ENCODE measurements at places on chromosomes 2 and 18. TPM values are rescaled to one million over a fixed set of nuclear protein-coding genes. Genes with fewer than 3 reads are reported as not detected.

The AOX1 gene
- total RNA-seq, result 0.20 TPM

DNA sequence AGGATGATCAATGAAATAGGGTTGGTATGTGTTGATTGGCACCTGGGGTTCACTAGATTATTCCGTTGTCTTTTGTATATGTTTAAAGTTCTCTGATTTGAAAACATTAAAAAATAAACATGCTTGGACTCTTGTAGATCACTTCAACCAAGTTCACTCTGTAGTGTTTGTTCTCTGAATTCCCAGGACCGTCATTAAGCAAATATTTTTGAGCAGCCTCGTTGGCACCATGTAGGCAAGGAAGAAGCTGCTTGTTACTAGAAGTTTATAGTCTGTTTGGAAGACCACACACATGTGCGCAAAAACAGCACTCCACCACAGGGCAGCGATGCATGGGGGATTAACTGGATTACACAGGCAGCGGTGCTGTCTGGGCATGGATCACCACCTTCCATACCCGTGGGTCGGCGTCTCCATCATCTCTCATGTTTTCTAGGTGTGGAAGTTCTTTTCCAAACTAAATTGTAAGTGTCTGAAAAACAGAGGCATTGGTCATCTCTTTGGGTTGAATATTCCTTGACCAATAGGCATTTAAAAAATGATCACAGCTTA is 212.2 kb downstream of the FHOD3 start:
- no peak overlapping the region for H3K27ac ChIP-seq
- no peak for DNase-seq
- peaks cover 6% of the 10 kb centered on the region for H3K27me3 ChIP-seq
- H3K36me3 ChIP-seq, result no peaks in the 10 kb centered on the region

The COL3A1 gene
- 0.23 TPM for total RNA-seq

GRCh38 chr2:15692551-15693377 is 101.1 kb downstream of the DDX1 start:
- no peaks in the 10 kb centered on the region for H3K36me3 ChIP-seq
- no peak for DNase-seq
- no peak overlapping the region for H3K4me3 ChIP-seq
- no peak overlapping the region for H3K27ac ChIP-seq
- H3K27me3 ChIP-seq, result peaks cover 8% of the 10 kb centered on the region
- H3K4me1 ChIP-seq, result no peaks in the 10 kb centered on the region

- no peak overlapping the region for H3K4me3 ChIP-seq
- peaks cover 8% of the 10 kb centered on the region for H3K4me1 ChIP-seq
- no peaks in the 10 kb centered on the region for H3K36me3 ChIP-seq
- no peak overlapping the region for H3K27ac ChIP-seq
Observed at GRCh38 chr2:7098816-7099215, 181.6 kb downstream of the RNF144A start.

The MAIP1 gene
- 26.3 TPM for total RNA-seq

The IL18RAP gene
- total RNA-seq, result 14.9 TPM

The KATNAL2 gene
- 0.79 TPM for total RNA-seq

The TUBB8B gene
- total RNA-seq, result not detected

DNA sequence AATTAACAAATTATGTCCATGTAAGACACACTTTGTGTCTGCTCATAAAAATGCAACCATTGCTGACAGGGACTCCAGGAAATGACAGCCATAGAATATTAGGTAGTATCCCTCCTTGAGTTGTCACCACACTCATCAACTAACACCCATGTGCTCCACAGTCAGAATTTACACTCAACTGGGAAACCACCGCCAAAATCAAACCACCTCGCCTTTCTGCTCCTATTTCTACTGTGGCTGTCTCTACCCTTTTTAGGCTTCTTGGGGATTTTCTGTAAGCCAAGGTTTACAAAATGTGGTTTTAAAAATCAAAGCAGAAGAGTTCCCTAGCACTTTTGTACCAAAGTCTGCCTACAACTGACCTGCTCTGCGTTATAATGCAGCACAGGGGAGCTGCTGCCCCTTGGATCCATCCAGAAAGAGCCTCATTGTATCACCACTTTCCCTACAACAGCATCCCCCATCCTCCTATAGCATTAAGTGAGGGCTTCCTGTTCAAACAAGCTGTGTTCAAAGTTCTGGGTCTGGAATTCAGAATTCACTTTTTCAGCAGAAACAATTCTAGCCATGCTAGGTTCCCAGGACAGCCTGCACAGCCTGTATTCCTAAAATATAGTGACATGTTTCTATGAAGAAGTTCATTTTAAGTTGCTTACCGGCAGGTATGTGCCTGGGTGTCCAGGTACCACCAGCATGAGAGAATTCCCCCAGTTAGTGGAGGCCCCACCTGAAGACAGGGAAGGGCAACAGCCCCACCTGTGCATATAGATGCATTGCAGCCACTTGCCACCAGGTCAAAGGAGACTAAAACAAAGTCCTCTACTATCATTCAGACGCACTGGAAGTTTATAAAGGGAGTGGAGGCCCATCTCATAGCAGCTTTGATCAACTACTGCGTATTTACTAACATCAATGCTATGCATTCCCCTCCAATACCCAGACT is 104.3 kb downstream of the MYO5B start:
- peaks cover 33% of the 10 kb centered on the region for H3K27me3 ChIP-seq
- no peak overlapping the region for H3K27ac ChIP-seq
- no peaks in the 10 kb centered on the region for H3K36me3 ChIP-seq

The SLC11A1 gene
- 0.35 TPM for total RNA-seq

DNA sequence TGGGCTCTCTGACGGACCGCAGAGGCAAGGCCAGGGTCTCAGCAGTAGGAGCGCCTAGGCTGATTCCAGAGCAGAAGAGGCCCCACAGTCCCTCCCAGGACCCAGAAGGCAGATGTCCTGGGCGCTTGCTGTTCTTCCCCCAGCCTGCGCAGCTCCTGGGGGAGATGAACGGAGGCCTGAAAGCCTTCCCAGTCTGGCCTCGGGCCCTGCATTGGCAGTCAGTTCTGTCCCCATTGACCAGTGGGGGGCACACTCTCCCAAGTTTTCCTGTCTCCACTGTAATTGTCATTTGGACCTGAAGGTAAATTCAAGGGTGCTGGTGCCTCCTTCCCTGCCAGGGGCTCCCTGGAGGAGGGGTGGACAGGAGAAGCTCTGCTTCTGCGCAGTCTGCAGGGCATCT is 345.7 kb downstream of the CYP26B1 start:
- H3K36me3 ChIP-seq, result no peaks in the 10 kb centered on the region
- no peak overlapping the region for H3K27ac ChIP-seq
- no peaks in the 10 kb centered on the region for H3K4me1 ChIP-seq
- H3K27me3 ChIP-seq, result no peaks in the 10 kb centered on the region

GRCh38 chr2:144201868-144202468 is 318.0 kb downstream of the ZEB2 start:
- H3K4me1 ChIP-seq, result peaks cover 51% of the 10 kb centered on the region
- peak overlapping the region; percentile 27 for H3K4me3 ChIP-seq
- H3K27ac ChIP-seq, result peak overlapping the region; percentile 81
- no peaks in the 10 kb centered on the region for H3K27me3 ChIP-seq
- peaks cover 47% of the 10 kb centered on the region for H3K36me3 ChIP-seq

DNA sequence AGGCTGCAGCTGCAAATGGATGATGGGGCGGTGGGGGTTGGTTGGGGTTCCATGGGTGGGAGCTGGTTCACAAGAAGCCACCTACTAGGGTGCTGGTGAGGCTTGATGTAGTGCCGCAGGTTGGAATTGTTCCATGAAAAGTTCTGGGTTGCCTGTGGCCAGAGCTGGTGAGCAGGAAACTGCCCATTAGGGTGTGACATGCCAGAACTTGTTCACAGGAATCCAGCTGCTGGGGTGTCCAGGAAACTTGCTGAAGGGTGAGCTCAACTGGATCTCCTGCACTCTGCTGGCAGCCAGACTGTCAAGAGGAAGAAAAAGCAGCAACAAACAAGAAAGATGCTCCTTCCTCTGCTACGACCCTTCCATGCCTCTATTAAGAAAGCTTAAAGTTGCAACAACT is 48.8 kb downstream of the MAP3K20 start:
- H3K27ac ChIP-seq, result no peak overlapping the region
- peaks cover 5% of the 10 kb centered on the region for H3K4me1 ChIP-seq
- peaks cover 13% of the 10 kb centered on the region for H3K27me3 ChIP-seq
- H3K4me3 ChIP-seq, result no peak overlapping the region
- peaks cover 12% of the 10 kb centered on the region for H3K36me3 ChIP-seq
- no peak for DNase-seq

The CFC1 gene
- total RNA-seq, result not detected

GRCh38 chr2:196696423-196697079 is 57.0 kb downstream of the CCDC150 start:
- H3K36me3 ChIP-seq, result peaks cover 12% of the 10 kb centered on the region
- H3K27ac ChIP-seq, result no peak overlapping the region
- DNase-seq, result no peak
- no peaks in the 10 kb centered on the region for H3K4me1 ChIP-seq

The IGFBP2 gene
- 0.96 TPM for total RNA-seq

- DNase-seq, result no peak
- peaks cover 3% of the 10 kb centered on the region for H3K4me1 ChIP-seq
- H3K4me3 ChIP-seq, result no peak overlapping the region
- H3K27me3 ChIP-seq, result peaks cover 2% of the 10 kb centered on the region
Observed at GRCh38 chr2:101433465-101433864, 41.4 kb downstream of the RFX8 start.

DNA sequence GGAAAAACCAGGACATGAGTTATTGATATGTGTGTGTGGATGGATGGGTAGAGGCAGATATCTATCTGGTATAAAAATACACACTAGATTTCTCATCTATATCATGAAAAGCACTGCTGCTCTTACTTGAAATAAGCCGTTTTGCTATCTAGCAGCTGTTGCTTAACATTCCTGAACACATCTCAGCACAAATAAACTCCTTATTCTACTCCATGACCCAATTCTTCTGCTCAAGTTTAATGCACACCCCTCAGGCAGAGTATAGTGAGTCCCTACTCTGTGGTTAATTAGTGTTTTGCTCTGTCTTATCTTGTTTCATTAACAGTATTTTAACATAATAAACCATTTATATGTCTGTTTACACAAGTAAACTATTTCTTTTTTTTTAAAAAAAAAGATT is 134.2 kb downstream of the CBLN2 start:
- no peaks in the 10 kb centered on the region for H3K36me3 ChIP-seq
- no peaks in the 10 kb centered on the region for H3K4me1 ChIP-seq
- H3K4me3 ChIP-seq, result no peak overlapping the region

DNA sequence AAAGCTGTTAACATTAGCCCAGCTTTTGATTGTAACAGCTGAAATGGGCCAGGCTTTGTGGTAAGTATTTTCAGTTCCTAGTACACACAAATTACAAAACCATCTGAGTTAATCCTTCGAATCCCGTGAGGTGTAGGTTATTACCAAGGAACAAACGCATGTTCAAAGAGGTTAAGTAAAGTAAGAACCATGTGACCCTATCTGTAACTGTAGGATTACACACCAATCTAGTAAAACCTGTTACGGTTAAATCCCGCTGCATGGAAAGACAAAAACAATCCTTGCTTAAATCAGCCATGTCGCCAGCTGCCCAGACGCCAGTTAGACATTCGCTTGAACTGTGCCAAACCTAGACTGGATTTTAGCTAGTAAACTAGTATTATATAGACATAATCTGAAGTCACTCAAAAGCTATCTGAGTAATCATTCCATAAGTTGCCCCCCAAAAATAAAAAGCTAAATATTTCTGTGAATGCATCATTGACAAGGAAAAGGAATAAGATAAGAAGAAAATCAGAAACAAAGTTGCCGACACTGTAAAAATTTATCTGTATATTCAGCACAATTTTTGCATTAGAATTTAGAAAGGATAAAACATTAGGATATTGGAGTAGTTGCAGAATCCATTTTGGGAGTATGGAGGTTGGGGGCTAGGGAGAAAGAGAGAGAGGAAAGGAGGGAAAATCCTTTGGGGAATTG is 638.0 kb downstream of the CNTNAP5 start:
- no peaks in the 10 kb centered on the region for H3K27me3 ChIP-seq
- no peak overlapping the region for H3K27ac ChIP-seq
- no peaks in the 10 kb centered on the region for H3K36me3 ChIP-seq

GRCh38 chr2:98759827-98760625 is 29.1 kb upstream of the MGAT4A start:
- H3K4me1 ChIP-seq, result peaks cover 66% of the 10 kb centered on the region
- H3K36me3 ChIP-seq, result peaks cover 2% of the 10 kb centered on the region
- DNase-seq, result no peak
- no peaks in the 10 kb centered on the region for H3K27me3 ChIP-seq
- no peak overlapping the region for H3K4me3 ChIP-seq

The CYRIA gene
- 0.77 TPM for total RNA-seq

DNA sequence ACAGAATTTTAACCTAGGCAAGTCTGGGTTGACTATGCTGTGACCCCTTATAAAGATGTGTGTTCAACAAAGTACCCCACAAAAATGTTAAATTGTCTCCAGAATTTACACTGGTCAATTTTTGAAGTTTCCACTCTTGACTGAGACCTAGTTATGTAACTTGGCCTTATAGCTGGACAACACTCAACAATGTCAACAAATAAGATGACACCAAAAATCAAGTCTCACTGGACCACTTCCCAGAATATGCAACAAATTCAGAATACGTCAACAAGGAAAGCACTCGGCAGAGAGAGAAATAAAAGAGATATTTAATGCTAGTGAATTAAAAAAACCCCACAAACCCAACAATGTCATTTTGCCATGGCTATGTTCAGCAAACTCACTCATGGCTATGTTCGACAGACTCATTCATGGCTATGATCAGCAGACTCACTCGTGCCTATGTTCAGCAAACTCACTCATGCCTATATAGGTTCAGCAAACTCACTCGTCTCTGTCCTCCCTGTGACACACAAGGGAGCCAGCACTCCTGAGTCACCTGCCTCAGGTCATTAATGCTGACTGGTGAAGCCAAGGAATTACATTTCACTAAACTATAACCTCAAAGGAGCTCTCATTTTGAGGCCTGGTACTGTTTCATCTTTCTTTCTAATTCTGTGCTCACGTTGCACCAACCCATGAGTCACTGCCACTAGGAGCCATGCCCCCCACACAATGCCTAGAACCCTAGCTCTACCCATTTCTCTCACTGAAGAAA is 72.7 kb downstream of the PTPN2 start:
- H3K36me3 ChIP-seq, result peaks cover 62% of the 10 kb centered on the region
- H3K4me3 ChIP-seq, result no peak overlapping the region
- H3K4me1 ChIP-seq, result no peaks in the 10 kb centered on the region
- no peak overlapping the region for H3K27ac ChIP-seq
- DNase-seq, result no peak

GRCh38 chr18:38421872-38422615 is 856.4 kb upstream of the CELF4 start:
- H3K4me3 ChIP-seq, result no peak overlapping the region
- DNase-seq, result no peak
- H3K4me1 ChIP-seq, result no peaks in the 10 kb centered on the region

The SPATA3 gene
- 1.2 TPM for total RNA-seq

GRCh38 chr2:240250150-240250984 is 109.9 kb upstream of the OTOS start:
- no peak overlapping the region for H3K27ac ChIP-seq
- no peak overlapping the region for H3K4me3 ChIP-seq
- H3K27me3 ChIP-seq, result no peaks in the 10 kb centered on the region

Data from activated CD8-positive, alpha-beta memory T cell treated with anti-CD3 and anti-CD28 coated beads, Interleukin-2, amount 10 ng/mL, durations not matched to agents 7 days and 5 days (primary cell).